ENCODE measurements at places on chromosomes 13 and 19. TPM values are rescaled to one million over a fixed set of nuclear protein-coding genes. Genes with fewer than 3 reads are reported as not detected.

Gene SMIM24
- total RNA-seq = 0.15 TPM

Gene POSTN
- 30.6 TPM for total RNA-seq

Gene TMPRSS9
- total RNA-seq = 0.09 TPM

Gene KIR2DL1
- not detected for total RNA-seq

Gene MUC16
- 1.1 TPM for total RNA-seq

Data from lung (tissue), 17 donors.